ENCODE measurements at places on chromosomes 11 and 22.

GRCh38 chr11:104765401-104766095 lies 132.7 kb downstream of the CASP12 start:
- no peak for DNase-seq

DNA sequence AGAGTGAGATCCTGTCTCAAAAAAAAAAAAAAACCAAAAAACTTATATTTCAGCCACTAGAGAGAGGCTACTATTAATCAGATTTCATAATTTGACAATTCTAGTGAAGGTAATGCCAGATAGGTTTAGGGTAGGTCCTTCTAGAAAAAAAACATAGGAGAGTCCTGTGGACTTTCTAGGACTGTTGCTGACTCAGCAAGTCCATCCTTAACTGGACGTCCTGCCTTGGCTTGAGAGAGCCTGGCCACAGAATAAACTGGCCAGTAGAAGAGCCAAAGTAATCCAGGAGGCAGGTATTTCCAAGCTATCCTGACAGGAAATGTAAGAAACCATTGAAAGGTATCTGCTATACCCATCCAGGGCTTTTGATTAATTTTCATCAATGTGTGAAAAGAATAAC lies 64.6 kb downstream of the TRIM44 start:
- DNase-seq: no peak

- DNase-seq: no peak
These were observed 18.7 kb downstream of the RCN1 start for GRCh38 chr11:32109592-32109991.

GRCh38 chr22:27557286-27558008 lies 244.1 kb downstream of the MN1 start:
- no peak for DNase-seq
